Posterior vena cava (tissue), 2 donors: ENCODE measurements at places on chromosomes 12 and 14. TPM values are rescaled to one million over a fixed set of nuclear protein-coding genes. Genes with fewer than 3 reads are reported as not detected.

- peak; percentile 100 for DNase-seq
Measured at GRCh38 chr12:6890789-6891645, 13.6 kb upstream of the LRRC23 start.

Gene KCNH3
- 0.28 TPM for total RNA-seq

GRCh38 chr14:82422230-82422629, 888.6 kb upstream of the SEL1L start:
- DNase-seq, result no peak

- no peak for DNase-seq
Measured at GRCh38 chr14:58846682-58847465, 209.1 kb downstream of the DACT1 start.

Gene FERMT2
- 326 TPM for total RNA-seq

Gene IAPP
- total RNA-seq, result not detected

DNA sequence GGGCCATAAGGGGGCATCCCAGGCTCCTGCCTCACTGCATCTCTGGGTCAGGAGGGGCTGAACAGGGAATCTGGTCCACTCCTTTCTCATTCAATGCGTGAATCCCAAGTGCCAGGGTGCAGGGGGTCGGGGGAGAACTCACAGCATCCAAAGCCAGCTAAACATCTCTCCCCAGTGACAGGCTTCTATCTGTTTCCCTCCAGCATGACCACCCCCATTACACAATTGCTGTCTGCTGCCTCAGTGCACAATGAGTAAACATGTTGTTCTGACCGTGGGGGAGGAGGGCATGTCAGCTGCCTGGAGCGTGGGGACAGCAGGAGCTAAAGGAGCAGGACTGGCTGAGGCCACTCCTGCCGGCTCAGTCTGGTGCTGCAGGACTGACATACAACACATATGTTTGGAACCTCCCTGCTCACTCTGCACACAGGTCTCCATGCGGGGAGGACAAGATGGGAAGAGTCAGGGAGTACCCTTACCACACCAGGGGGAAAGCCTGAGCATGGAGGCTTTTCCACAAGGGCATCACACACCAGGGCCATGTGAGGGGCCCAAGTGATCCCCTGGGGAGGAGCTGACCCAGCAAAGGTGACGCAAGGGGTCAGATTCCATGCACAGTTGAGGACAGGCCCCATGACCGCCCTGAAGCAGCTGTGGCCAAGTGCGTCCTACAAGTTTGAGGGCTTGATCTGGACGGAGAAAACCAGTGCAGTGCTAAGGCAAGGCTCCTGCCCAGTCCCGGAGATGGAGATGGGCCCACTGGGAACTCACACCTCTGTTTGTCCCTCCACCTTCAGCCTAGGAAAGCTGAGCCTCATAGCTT, 1.4 kb downstream of the TNS2 start:
- peak; percentile 91 for DNase-seq

- DNase-seq, result no peak
Measured at GRCh38 chr12:25994901-25995625, 36.6 kb downstream of the RASSF8 start.

Gene ADCY4
- total RNA-seq, result 36.0 TPM

GRCh38 chr12:65778258-65779090, 45.8 kb upstream of the HMGA2 start:
- DNase-seq, result no peak

- DNase-seq, result no peak
Measured at GRCh38 chr14:54211551-54212308, 185.1 kb upstream of the CDKN3 start.

DNA sequence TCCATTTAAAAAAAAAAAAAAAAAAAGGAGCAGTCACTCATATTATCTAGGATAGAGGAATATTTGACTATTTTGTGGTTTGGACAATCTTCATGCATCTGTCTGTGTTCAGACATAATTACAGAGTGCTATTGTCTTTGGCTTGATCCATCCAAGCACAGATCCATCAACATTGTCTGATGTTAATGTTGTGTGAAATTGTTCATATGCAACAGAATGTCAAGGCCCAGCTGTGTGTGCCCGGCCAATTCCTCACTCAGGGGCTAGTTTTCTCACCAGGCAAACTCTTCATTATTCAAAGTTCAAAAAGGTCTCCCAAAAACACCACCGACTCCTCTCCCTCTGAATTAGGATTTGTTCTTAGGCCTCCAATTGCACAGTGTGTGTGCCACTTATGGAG, 324.9 kb upstream of the TMTC1 start:
- no peak for DNase-seq

Gene SIX4
- total RNA-seq, result 1.3 TPM

- no peak for DNase-seq
Measured at GRCh38 chr12:52494100-52494499, 1.0 kb upstream of the KRT6A start.

Gene PTCSC3
- not detected for total RNA-seq

Gene RPL36AL
- total RNA-seq, result 130 TPM

DNA sequence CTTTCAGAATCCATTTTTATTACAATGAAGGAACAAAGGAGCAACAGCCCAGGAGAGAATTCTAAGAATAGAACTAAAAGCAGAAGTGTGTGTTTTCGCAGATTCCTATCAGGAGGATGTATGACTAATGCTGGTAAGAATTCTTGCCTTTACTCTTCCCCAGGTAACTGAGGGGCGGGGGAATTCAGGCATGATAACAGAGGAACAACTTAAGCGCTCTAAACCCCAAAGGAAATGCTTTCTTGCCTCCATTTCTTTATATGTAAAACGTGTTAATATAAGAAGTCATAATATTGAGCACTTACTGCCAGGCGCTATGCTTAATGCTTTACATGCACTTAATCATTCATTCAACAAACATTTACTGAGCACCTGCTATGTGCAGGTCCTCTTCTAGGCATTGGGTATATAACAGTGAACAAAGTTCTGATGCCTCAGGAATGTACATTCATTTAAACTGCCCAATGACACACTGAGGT, 4.5 kb downstream of the HCAR1 start:
- peak; percentile 1 for DNase-seq

DNA sequence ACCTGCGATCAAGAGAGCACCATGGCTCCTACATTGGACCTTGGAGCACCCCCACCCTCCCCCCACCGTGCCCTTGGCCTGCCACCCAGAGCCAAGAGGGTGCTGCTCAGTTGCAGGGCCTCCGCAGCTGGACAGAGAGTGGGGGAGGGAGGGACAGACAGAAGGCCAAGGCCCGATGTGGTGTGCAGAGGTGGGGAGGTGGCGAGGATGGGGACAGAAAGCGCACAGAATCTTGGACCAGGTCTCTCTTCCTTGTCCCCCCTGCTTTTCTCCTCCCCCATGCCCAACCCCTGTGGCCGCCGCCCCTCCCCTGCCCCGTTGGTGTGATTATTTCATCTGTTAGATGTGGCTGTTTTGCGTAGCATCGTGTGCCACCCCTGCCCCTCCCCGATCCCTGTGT, 1.8 kb upstream of the RNU7-1 start:
- DNase-seq, result peak; percentile 83

GRCh38 chr12:2282318-2282717, 229.5 kb downstream of the CACNA1C start:
- DNase-seq, result no peak

DNA sequence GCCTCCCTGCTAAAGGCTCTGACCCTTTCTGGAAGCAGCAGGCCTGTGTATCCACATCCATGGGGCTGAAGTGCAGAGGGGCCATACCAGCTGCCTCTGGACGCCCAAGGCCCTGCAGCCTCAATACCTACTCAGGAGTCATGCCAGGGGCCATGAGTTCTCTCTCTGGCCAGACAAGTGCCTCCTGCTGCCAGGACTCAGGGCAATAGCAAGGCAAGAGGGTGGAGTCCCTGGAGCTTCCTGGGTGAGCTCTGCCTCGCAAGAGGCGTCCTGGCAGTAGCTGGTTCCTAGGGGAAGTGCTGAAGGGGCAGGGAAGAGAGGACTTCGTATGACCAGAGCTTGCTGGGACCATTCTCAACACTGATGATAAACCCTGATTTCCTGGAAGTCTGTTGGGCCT, 10.9 kb upstream of the ENDOU start:
- no peak for DNase-seq

- DNase-seq, result no peak
Measured at GRCh38 chr12:26028953-26029735, 70.7 kb downstream of the RASSF8 start.

GRCh38 chr14:60812987-60813386, 78.4 kb downstream of the MNAT1 start:
- DNase-seq, result no peak

- no peak for DNase-seq
Measured at GRCh38 chr12:127675936-127676335, 591.0 kb upstream of the TMEM132C start.

DNA sequence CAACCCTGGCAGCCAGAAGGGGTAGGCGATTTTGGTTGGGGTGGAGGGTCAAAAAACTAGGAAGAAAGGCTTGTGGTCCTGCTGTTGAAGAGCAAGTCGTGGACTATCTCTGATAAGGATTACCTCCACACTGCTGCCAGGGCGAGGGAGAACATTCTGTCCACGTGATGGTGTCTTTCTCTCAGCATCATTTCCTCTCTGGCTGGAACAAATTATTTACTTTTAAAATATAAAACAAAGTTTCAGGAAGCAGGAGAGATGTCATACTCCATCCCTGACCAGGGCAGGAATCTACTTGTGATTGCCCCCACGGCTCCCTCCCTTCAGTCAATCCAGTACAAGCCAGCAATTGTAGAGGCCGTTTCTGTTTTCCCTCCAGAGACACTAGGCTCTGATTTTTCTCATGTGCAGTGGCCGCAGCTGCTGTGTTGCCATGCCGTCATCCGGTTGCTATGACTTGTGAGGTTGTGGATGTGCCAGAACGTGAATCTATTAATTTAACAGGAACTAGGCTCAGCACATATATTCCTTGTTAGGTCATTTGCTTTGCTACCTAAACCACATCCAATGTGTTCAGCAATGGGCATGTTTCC, 61.5 kb upstream of the PTGR2 start:
- peak; percentile 87 for DNase-seq

DNA sequence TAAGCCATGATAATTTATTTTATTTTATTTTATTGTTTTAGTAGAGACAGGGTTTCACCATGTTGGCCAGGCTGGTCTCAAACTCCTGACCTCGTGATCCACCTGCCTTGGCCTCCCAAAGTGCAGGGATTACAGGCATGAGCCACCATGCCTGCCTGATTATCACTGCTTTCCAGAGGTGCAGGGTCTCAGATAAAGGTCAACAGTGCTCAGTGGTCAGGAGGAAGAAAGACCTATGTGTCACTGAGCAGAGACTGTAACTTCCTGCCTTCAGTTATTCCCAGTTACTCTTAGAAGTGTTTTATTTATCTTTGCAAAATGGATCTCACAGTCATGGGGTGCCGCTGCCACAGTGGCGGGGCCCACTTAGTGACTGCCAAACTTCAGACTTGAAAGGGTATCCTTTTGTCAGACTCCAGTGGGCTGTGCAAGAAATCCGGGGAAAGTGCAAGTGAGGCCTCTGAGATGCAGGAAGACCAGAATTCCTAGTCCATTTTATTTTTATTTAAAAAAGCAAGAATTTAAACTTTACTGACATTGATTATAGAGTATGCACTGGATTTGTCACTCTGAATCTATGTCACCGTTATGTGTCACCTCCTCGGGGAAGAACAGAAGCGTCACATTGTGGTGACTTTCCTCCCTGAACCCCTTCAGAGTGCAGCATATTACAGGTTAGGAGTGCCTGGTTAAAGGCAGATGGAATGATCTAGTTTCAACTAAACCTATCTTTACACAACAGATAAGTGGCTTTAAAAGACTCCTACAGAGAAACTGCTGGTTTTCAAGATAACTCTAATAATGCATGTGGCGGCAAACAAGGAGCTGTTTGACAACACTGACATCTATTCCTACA, 59.1 kb upstream of the BICD1 start:
- DNase-seq, result no peak

GRCh38 chr12:97316321-97316720, 146.3 kb upstream of the RMST start:
- DNase-seq, result no peak

DNA sequence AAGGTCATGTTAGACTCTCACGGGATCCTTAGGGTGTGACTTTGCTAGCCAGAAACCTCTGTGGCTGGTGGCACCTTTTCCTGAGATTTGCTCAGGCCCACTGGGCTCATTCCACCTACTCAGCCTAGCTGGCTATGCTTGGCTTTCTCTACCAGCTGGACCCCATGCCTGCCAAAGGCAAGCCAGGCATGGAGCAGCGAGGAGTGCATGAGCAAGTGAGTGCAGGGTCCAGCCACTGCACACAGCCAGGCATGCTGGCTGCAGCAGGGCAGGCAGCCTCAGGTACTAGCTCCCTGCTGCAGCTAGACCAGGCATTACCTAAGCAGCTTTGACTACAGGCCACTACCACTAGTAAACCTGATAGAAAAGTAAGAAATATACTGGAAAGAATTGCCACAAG, 29.7 kb upstream of the PAPLN start:
- DNase-seq, result no peak

GRCh38 chr14:44029933-44030332, 477.1 kb downstream of the FSCB start:
- DNase-seq, result no peak

Gene RFX4
- total RNA-seq, result not detected

Gene AICDA
- total RNA-seq, result not detected

DNA sequence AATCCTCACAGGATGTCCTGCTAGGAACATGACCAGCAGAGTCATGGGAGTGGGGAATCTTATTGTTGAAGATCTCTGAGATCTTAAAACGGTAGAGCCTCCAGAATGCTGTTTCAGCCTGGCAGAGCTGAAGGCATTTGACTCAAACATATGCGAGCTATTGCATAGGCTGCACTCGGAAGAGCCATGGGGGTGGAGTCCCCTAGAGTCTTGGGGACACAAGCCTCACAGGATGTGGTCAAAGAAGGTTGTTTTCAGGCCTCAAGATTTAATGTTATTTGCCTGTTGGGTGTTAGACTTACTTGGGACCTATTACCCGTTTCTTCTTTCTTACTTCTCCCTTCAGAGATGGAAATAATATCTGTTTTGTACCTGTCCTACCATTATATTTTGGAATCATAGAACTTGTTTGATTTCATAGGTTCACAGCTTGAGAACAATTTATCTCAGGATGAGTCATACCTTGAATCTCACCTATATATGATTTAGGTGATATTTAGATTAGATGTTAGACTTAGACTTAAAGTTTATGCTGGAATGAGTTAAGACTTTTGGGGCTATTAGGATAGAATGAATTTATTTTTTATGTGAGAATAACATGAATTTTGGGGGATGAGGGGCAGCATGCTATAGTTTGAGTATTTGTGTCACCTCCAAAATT, 172.2 kb upstream of the ATP2B1 start:
- no peak for DNase-seq

Gene SAMD4A
- total RNA-seq, result 236 TPM

Gene HOXC5
- 5.6 TPM for total RNA-seq

Gene TAS2R50
- 2.0 TPM for total RNA-seq

Gene CAPZA3
- total RNA-seq, result not detected
